ENCODE measurements at places on chromosomes 5 and 9. TPM values are rescaled to one million over a fixed set of nuclear protein-coding genes. Genes with fewer than 3 reads are reported as not detected.

Gene IPPK
- total RNA-seq = 12.3 TPM

Gene CDH9
- not detected for total RNA-seq

Gene EIF4E1B
- not detected for total RNA-seq

Gene GCNT1
- 2.9 TPM for total RNA-seq

Gene ENDOG
- 32.2 TPM for total RNA-seq

Gene TTC16
- total RNA-seq = not detected

Gene SMC2
- 28.6 TPM for total RNA-seq

Gene GLDC
- 13.1 TPM for total RNA-seq

Gene PCDHGA12
- not detected for total RNA-seq

Gene LCN9
- not detected for total RNA-seq

Gene SPINK7
- total RNA-seq = not detected

Gene CFAP77
- total RNA-seq = not detected

Gene CMYA5
- total RNA-seq = 0.12 TPM

Gene PCDHGA6
- 0.23 TPM for total RNA-seq

Gene GPX8
- 38.0 TPM for total RNA-seq

Gene PCDHAC2
- total RNA-seq = 3.5 TPM

Gene INSL6
- total RNA-seq = not detected

Gene CEL
- total RNA-seq = 0.74 TPM

Gene GARIN3
- total RNA-seq = not detected

Gene SHOC1
- not detected for total RNA-seq

Gene SOHLH1
- total RNA-seq = not detected

Gene NKD2
- 11.8 TPM for total RNA-seq

Gene SH3PXD2B
- total RNA-seq = 17.8 TPM

Gene SARDH
- 0.05 TPM for total RNA-seq

Gene COL15A1
- 0.39 TPM for total RNA-seq

Gene GABRB2
- not detected for total RNA-seq

Gene LHFPL2
- 39.0 TPM for total RNA-seq

Measured in A549 treated with RU486 at 1 μM for 4 hours (cell line).